HFFc6 (cell line): ENCODE measurements at places on chromosomes 3 and 15. TPM values are rescaled to one million over a fixed set of nuclear protein-coding genes. Genes with fewer than 3 reads are reported as not detected.

C15orf62 gene
- 0.15 TPM in 1 of 3 replicates, not detected in the others for total RNA-seq

RPL14 gene
- total RNA-seq, result 1,710 to 1,808 TPM (median 1,729 TPM) in 3 replicates

LYZL4 gene
- total RNA-seq, result not detected in 2 replicates

LDHAL6B gene
- total RNA-seq, result not detected in 3 replicates

MESP2 gene
- total RNA-seq, result 0.46 TPM in 1 of 3 replicates, not detected in the others

PARP16 gene
- total RNA-seq, result 4.1 TPM in 2 replicates

GCHFR gene
- total RNA-seq, result 1.6 to 2.8 TPM (median 2.5 TPM) in 3 replicates

ARL14 gene
- 0.17 TPM in 1 of 3 replicates, not detected in the others for total RNA-seq

SPSB4 gene
- not detected in 3 replicates for total RNA-seq

ALDH1L1 gene
- total RNA-seq, result 0.06 to 0.30 TPM in 2 of 3 replicates, not detected in the other

CASR gene
- total RNA-seq, result not detected in 3 replicates

SLC6A20 gene
- not detected in 3 replicates for total RNA-seq

TRPM1 gene
- total RNA-seq, result 0.17 to 0.29 TPM in 2 of 3 replicates, not detected in the other

ROPN1 gene
- total RNA-seq, result not detected in 3 replicates

HOMER2 gene
- total RNA-seq, result 0.84 to 1.3 TPM (median 0.90 TPM) in 3 replicates

ZNF385D gene
- 3.0 to 8.1 TPM (median 6.3 TPM) in 3 replicates for total RNA-seq

GABRR3 gene
- not detected in 3 replicates for total RNA-seq

SNX22 gene
- 0.16 TPM in 1 of 3 replicates, not detected in the others for total RNA-seq

FMN1 gene
- 6.5 to 14.0 TPM (median 7.4 TPM) in 3 replicates for total RNA-seq

IQCH gene
- 1.7 to 2.0 TPM (median 1.9 TPM) in 3 replicates for total RNA-seq

DUSP7 gene
- total RNA-seq, result 31.7 and 37.7 TPM in 2 replicates

NLGN1 gene
- 9.8 and 16.6 TPM in 2 replicates for total RNA-seq
